Activated naive CD8-positive, alpha-beta T cell treated with anti-CD3 and anti-CD28 coated beads, Interleukin-2, amount 50 U/mL, for 24 hours (primary cell): ENCODE measurements at places on chromosomes 13 and 19.

DNA sequence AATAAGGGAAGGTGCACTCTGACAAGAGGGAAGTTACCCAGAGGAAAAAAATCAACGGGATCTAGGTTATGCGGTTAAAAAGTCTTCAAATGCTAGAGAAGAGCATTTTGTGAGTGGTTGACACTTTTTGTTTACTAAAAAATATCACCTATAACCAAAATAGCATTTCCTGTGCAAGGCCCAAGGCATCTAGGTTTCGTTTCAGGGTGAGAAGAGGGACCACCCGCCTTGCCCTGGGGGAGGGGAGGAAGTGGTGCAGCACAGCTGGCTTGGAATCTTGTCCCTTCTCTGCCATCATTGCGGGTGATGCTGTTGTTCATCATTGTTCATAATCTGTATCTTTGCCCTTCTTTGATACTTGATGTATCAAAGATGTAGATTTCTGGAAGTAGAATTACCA, 80.6 kb downstream of the NUFIP1 start:
- DNase-seq = no peak

GRCh38 chr19:17206736-17207581, 8.2 kb upstream of the USE1 start:
- no peak for DNase-seq

GRCh38 chr19:44942067-44942571, at the start of gene APOC4:
TSS of gene APOC4 (plus strand) at chr19:44942237. CDS start at chr19:44942278, 41 bp downstream.
- no peak for DNase-seq

DNA sequence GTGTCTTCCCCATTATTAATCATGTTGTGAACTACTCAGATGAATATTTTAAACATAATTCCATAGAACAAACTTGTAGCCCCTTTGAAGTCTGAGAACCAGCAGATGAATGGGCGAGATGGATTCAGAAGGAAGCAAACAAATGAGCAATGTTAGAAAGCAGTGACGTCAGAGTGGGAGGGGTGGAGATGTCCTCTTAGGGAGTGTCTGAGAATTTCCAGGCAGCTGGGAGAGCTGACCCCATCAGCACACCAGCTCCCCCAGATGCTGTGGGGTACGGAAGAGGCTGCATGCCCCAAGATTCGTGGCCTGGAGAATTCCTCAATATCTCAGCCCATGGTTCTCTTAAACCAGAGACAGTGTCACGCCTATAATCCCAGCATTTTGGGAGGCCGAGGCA, 68.6 kb downstream of the DPF1 start:
- no peak for DNase-seq

DNA sequence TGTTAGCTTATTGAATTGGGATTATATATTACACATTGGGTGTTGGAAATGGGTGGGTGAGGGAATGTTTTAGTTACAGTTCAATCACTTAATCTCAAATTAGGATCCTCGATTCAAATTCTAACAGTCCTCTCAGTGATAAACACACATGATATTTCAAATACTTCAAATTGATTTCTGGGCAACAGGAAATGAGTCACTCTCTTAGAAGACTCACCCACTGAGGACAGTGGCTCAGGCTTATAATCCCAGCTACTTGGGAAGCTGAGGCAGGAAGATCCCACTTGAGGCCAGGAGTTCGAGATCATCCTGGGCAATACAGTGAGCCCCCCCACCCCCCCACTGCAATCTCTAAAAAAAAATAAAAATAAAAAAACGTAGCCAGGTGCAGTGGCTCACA, 435.3 kb downstream of the KLF12 start:
- DNase-seq = no peak

DNA sequence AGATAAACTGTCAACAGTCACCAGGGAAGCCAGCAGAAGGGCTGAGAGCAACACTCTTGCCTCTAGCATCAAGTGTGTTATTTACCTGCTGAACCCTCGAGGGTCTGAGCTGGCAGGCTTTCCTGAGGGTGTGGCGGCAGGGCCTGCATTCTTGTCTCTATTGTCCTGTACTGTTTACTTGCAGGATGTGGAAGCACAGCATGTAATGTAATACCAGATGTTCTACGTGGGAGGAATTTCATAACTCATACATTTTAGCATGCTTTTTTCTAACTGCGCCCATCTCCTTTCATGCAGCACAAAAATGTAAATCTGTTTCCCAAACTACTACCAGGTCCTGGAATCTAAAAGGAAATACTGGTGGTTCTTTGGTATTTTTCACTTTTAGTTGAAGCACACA, 153.1 kb downstream of the RGCC start:
- no peak for DNase-seq

DNA sequence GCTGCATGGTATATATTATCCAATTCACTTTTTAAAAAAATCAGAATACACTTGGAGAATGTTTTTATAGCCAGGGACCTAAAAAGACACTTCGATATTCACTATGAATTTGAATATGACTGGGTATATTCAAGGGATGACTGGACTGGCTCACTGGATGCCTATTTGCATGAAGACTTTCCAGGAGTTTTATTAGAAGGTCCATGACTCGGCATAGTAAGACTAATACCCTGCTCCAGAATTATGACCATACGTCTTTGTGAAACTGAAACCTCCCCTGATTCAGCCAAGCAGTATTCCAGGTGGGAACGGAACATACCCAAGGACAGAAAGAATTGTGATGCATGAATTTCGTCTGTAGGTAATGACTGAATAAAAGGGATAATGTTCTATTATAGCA, 3.9 kb upstream of the FAM216B start:
- DNase-seq = no peak

DNA sequence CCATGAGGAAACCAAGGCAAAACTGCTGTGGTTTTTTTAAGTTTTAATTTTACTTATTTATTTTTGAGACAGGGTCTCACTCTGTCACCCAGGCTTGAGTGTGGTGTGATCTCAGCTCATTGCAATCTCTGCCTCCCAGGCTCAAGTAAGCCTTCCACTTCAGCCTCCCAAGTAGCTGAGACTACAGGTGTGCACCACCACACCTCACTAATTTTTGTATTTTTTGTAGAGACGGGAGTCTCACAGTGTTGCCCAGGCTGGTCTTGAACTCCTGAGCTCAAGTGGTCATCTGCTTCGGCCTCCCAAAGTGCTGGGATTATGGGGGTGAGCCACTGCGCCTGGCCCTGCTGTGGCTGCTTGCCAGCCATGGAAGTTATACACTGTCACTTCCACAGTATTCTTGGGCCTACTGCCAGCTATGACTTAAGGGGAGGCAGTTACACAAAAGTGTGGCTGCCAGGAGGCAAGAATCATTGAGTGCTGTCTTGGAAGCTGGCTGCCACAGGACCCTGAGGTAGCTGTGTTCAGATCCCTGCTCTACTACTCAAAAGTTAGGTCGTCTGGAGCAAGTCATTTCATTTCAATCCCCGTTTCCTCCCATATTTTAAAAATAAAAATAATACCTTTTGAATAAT, 12.7 kb downstream of the FARP1 start:
- no peak for DNase-seq

DNA sequence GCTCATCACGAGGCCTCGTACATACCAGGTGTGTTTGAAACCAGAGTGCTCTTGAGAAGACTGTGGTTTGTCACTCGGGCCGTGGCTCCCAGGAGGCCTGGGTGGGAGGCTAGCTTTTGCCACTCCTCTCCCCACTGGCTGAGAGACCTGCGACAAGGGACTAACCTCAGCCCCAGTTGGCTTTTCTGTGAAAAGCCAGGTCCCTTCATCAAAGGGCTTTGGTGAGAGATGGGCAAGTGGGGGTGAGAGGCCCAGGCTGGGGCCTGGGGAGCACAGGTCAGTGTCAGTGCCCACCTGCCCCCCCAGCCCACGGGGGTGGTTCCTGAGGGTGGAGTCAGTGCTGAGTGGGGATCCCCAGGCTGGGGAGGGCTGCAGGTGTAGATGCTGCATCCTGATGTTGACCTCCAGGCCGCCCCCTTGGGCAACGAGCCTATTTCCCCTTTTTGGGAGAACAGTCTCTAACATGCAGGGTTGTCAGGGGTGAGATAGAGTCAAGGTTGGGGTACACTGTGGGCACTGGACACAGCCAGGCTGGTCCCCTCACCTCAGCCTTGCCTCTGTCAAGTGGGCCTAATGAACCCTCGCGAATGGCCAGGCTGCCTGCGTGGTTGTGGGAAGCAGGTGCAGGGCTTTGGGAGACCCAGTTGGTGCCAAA, 661 bp downstream of the KCNJ14 start:
- no peak for DNase-seq

DNA sequence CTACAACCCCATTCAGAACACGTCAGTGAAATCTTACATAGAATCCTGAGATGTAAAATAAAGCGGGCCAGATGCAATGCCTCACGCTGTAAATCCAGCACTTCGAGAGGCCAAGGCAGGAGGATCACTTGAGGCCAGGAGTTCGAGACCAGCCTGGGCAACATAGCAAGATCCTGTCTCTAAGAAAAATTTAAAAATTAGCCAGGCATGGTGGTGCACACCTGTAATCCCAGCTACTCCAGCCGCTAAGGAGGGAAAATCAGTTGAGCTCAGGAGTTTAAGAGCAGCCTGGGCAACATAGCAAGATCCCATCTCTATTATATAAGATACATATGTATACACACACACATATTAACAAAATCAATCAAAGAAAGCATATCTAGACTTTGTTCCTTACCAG, 41.2 kb downstream of the PEX11G start:
- DNase-seq = no peak

DNA sequence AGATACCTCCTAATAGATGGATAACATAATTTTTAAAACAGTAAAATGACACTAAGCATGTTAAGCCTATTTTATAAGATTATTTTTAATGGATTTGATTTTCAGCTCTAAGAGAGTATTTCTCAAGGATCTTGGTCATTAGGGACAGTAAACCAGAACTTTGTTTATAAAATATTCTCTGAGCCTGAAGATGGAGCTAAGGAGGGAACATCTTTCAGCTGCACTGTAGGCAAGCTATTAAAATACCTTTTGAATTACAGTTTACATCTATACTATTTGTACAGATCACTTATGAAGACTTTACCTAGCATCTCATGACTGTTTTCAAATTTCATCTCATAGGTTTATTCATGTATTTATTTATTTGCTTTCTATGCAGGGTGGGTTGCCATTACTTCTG, 345.3 kb downstream of the MYO16 start:
- no peak for DNase-seq
